ENCODE measurements at places on chromosomes 5 and 9.

DNA sequence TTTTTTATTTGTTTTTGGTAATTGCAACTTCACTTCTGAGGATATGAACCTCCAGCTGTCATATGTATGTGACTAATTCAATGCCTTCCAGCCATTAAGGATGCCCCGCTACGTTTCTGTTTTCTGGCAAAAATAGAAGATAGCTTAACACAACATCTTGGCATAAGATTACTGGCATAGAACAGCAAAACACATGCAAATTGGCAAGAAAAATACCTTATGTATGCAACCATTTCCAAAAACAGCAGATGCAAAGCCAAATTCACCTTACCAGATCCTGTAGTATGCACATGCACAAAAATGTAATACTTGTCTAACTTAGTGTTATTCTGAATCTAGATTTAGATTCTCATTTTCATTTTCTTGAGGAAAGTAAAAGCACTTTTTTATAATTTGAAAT is 461.1 kb upstream of the CYLC2 start:
- no peak for DNase-seq

- no peak for DNase-seq
These were observed 45.5 kb upstream of the IL7R start for GRCh38 chr5:35811108-35811741.

DNA sequence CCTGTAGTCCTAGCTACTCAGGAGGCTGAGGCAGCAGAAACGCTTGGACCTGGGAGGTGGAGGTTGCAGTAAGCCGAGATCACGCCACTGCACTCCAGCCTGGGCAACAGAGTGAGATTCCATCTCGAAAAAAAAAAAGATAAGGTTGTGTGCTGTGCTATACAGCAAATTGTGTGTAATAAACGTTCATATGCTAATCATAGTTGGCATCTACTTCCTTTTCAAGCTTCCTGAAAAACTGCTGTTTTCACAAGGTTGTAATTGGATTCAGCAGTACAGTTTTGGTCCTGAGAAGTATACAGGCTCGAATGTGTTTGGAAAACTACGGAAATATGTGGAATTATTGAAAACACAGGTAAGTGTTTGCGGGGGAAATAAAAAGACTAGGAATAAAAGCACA is 25.5 kb downstream of the OTULINL start:
- no peak for DNase-seq

GRCh38 chr5:71623221-71623794 is 36.2 kb downstream of the MCCC2 start:
- no peak for DNase-seq

- DNase-seq: no peak
These were observed 70.3 kb downstream of the INIP start for GRCh38 chr9:112647596-112647995.

DNA sequence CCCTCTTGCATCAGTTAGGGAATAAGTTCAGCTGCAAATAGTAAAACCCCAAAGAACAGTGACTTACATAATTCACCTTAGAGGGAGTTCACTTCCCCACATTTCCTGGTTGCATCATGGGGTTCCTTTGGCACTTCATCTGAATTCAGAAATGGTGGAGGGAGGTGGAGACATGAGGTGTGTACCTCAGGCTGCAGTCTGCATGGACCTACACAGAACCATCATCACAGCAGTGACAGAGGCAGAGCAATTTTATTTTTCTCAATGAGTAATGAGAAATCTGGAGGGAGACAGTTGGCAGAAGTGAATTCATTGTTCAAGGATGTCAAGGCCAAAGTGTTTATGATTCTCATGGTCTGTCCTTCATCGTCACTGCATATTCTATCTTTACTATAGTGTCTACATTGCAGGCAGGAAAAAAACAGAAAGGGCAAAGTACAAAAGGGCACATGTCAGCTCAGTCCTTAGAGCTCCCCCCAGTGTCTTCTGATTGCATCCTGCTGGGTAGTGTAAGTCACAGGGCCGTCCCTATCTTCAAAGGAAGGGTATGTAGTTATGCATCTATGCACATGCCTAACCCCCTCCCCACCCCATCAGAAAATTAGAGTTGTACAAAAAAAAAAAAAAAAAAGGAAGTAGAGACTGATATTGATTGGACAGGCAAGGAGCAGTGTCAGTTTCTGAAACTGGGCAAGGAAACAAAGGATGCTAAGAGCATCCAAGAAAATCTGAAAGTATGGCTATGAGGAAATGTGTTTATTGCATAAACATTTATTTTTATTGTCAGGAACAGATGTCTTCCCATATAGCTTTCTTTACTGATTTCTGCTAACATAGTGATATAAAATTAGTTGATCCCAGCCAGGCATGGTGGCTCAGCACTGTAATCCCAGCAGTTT is 132.7 kb upstream of the APC start:
- DNase-seq: no peak

DNA sequence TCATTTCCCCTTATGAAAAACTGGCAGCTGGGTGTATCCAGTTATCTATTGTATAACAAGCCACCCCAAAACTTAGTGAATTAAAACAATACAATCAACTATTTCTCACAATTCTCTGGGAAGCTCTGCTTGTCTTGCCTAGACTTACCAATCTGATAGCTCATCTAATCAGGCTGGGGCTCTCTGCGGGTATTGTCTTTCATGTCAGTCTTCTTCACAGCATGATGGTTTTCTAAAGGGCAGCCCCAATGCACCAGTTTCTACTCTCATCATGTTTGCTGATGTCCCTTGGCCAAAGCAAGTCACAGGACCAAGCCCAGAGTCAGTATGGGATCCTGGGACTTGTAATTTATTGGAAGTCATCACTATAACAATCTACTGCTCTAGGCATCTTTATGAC is 433.5 kb downstream of the KIAA0825 start:
- no peak for DNase-seq

- DNase-seq: no peak
These were observed 103.9 kb downstream of the TRIO start for GRCh38 chr5:14247054-14247386.

- DNase-seq: no peak
These were observed 21.6 kb downstream of the LPCAT1 start for GRCh38 chr5:1502046-1502736.

DNA sequence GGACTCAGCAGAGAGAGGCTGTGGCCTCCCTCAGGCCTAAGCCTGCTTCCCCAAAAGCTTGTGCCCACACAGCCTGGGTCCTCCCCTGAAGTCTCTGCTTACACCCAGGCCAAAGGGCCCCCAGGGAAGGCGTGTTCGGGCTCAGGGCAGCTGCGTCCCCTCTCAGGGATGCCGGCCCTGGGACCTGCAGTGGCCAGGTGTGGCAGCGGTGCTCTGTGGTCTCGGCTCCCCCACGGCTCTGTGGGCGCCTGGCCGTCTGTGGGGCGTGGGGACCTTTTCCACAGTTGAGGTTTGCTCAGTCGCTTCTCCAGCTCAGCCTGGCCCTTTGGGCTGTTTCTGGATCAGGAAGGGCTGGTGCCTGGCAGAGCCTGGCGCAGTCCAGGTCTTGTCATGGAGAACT is 75.9 kb downstream of the RXRA start:
- no peak for DNase-seq

GRCh38 chr5:33261747-33262146 is 179.0 kb upstream of the TARS1 start:
- no peak for DNase-seq

- DNase-seq: peak; percentile 72
These were observed 583.4 kb downstream of the ACTL7B start for GRCh38 chr9:108272349-108272899.

DNA sequence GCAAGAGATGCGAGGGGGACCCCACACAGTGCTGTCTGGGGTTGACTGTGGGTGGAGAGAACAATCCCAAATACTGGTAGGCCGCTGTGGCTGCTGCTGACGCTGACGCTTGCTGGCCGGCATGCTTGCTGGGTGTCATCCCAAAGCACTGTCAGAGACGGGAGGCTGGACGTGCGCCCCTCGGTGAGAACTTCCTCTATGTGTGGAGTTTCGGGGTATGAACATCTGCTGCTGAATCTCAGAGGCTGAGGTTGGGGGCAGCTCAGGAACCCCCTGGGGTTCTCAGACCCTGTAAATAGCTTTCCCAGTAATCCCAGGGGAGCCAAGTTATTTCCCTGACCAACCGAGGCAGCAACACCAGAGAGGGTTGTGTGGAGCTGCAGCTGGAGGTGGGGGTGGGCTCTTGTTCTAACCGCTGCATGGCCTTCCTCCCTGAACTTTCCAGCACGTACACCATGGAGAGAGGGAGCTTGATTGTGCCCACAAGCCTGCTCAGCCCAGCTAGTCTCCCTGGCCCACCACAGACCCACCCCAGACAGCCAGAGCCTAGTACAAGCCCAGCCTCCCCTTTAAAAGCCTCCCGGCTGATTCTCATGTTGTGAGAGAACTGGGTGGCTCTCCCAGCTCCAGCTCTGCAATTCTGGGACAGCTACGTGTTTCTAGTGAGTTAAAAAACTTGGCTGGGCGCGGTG is 21.8 kb upstream of the SLC12A7 start:
- no peak for DNase-seq

DNA sequence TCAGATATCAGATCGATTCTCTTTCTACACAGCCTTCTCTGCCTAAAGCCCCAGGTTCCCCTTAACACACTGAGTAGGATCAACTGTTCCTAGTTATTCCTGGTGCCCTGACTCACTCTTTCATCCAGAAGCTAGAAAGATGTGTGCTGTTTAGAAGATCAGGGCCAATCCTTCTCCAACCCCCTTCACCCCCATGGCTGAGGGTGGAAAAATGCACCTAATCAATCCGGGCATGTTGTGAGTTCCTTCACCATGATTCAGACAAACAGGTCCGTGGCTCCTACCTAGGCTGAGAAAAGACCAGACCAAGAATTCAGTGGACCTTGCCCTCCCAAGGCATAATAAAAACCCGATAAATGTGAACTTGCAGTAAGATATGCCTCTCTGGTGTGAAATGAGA is 85.4 kb upstream of the EQTN start:
- no peak for DNase-seq

DNA sequence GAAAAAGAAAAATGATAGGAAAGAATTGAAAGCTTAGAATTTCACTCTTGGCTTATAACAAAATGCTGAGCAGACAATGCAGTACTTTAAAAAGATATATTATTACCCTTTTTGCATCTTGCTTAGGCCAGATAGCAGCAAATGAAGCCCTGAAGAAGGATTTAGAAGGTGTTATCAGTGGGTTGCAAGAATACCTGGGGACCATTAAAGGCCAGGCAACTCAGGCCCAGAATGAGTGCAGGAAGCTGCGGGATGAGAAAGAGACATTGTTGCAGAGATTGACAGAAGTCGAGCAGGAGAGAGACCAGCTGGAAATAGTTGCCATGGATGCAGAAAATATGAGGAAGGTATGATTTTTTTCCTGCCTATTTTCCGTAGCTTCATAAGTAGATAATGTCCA is 50.8 kb downstream of the CNTRL start:
- DNase-seq: no peak

DNA sequence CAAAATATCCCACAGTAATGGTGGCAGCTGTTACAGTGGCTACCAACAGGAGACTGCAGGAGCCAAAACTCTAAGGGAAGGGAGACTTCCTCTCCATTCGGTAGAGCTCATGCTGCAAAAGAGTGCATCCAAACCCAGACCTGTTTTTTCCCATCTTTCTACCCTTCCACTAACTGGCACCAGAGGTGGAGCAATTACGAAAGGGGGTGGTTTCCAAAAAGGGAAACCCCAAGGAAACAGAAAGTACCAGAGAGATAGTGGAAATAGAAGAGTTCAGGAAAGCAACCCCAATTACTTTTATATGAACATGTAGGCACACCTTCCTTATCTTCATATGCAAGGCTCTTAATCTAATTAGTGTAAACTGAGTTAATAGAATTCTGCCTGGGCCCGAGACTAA is 7.3 kb upstream of the WDR41 start:
- no peak for DNase-seq

DNA sequence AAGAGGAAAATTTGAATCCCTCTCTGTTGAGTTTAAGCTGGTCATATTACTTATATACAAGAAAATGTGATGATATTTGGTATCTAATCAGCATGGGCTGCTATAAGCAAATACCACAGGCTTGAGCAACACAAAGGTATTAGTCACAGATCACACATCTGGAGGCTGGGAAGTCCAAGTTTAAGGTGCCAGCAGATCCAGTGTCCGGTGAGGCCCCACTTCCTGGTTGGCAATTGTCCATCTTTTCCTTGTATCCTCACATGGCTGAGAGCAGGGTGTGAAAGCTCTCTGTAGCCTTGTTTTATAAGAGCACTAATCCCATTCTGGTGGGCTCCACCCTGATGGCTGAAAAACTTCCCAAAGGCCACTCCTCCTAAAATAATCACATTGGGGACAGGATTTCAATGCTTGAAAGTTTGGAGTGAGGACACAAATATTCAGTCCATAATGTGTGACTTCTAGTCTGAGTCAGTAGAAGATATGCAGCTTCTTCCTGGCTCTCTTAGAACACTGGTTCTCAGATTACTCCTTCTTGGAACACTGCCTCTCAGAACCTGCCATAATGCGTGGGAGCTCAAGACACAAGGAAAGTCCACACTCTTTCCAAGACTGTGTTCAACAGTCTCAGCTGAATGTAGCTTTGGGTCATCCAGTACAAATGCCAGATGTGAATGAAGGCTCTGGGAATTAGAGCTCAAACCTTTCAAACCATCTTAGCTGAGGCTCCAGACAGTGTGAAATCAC is 124.1 kb downstream of the PRDM9 start:
- DNase-seq: peak; percentile 12

DNA sequence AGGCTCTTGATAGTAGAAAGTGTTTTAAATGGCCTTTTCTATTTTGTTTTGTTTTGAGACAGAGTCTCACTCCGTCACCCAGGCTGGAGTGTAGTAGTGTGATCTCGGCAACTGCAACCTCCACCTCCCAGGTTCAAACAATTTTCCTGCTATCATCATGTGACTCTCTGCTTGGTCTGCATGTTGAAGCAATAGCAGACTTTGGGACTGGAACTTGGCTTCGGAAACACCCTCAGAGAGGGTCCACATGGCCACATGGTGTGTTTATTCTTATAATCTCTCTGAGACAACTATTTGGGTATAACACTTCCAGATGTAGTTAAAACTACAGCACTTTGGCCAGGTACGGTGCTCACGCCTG is 10.9 kb downstream of the SLC1A1 start:
- DNase-seq: no peak

DNA sequence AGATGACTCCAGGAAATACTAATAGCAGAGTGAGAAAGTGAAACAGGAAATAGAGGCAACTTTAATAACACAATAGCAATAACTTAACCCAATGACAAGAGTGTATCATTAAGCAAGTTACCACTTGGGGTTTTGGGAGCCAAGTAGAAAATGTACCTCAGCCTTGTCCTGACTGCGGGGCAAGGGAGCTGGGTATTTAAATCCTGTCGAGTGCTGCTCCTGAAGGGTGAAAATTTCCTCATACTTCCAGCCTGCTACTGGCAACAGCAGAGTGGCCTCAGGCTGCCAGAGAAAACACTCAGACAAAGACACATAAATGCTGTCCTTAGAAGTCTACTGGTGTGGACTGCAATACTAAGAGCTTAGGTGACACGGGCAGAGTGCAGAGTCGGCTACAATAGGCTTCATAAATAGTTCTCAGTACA is 112.5 kb upstream of the EMB start:
- no peak for DNase-seq

DNA sequence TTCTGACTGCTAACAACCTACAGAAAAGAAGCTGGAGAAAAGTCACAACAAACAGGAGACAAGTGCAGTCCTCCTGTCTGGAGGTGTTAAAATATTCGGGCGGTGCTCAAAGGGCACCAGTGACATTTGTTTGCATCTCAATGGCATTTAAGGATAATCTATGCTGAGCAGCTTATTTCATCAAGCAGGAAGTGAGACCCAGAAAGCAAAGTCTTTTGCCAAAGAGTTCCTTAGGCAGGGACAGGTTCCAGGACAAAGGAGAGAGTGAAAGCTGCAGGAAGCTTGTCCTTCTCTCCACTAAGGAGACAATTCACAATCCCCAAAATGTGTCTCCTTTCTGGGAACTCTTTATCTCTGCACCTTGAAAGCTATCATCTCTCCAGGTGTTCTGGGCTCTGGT is 38.7 kb upstream of the CDK20 start:
- no peak for DNase-seq

Data from body of pancreas (tissue), 4 donors.